ENCODE measurements at places on chromosomes 1 and 21.

- no peak for DNase-seq
These were observed 20.4 kb downstream of the H3-3A start for GRCh38 chr1:226082959-226083301.

DNA sequence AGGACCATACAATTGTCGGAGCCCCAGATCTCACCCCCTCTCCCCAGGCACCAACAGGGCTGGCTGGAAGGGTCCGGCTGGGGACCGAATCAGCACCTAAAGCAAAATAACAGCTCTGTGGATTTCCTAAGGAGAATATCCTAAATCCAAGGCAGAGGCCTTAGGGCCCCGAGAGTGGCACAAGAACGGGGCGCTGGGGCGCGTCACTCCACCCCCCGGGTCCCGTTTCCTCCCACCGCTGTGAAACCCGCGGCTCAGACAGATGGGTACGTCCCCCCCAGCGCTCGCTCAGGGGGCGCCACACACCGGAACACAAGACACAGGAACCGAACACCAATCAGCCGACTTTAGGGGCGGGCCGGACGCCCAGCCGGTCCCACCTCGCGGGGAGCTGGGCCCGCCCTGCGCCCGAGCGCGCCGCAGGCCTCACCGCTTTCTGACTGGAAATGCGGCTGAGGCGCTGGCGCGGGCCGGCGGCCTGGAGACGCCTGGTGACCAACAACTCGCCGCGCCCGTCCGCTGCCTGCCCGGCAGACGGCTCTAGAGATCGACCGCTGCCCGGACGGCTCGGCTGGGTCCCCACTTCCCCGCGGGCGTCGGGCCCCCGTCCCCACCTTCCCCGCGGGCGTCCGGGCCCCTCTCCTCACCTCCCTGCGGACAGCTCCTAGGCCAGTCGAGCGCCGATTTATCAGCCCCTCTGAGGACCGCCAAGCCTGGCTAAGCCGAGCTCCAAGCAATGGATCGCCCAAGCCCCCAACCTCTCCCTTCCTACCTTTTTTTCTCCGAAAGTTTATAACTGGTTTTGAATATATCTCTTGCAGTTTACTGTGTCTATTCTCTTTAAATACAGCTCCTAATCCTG lies at the start of gene HFM1:
Gene HFM1 (minus strand): TSS at position 687 of the 862 bp plus-strand sequence. CDS start 3,755 bp downstream, outside the sequence.
- no peak for DNase-seq

GRCh38 chr1:216905781-216906180 lies 182.6 kb upstream of the ESRRG start:
- DNase-seq: no peak

DNA sequence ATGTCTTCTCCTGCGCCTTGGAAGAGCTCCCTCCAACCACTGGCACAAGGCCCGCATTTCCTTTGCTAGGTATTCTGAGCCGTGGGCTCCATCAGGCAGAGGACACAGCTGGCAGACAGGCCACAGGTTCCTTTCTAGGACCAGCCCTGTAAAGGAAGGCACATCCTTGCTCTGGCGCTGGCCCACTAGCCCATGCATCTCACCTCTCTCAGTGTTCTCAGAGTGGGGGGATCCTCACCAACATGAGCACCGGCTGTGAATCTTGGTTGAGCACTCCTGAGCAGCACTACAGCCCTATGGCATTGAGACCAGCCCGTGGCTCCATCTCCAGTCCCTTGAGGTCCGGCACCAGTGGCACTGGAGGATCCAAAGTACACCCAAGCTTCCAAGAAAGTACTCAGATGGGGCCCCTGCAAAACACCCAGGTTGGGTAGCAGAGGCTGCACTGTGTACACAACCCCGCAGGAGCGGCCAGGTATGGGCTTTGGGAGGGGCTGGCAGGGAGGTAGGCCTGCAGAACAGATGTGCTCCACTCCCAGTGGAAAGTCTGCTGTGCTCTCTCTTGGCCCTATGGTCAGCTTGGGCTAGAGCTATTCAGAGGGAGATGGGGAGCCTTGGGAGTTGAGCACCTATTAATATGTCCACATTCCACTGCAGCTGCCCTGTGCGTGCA lies 47.1 kb upstream of the PLPPR5 start:
- no peak for DNase-seq

GRCh38 chr1:165354739-165355138 lies 1.8 kb downstream of the LMX1A start:
- DNase-seq: no peak

- no peak for DNase-seq
These were observed 4.1 kb downstream of the PDC start for GRCh38 chr1:186456729-186457255.

GRCh38 chr1:172895761-172896160 lies 155.0 kb downstream of the TNFSF18 start:
- no peak for DNase-seq

All from NCI-H1048 (cell line).